ENCODE measurements at places on chromosomes 2 and 18. TPM values are rescaled to one million over a fixed set of nuclear protein-coding genes. Genes with fewer than 3 reads are reported as not detected.

GRCh38 chr2:24259316-24259715 lies 84.5 kb downstream of the FAM228A start:
- no peak for DNase-seq

Gene FER1L5
- total RNA-seq: 0.71 TPM

GRCh38 chr2:102425441-102426132 lies 2.6 kb downstream of the IL18RAP start:
- DNase-seq: no peak

Gene DOK6
- 14.1 TPM for total RNA-seq

DNA sequence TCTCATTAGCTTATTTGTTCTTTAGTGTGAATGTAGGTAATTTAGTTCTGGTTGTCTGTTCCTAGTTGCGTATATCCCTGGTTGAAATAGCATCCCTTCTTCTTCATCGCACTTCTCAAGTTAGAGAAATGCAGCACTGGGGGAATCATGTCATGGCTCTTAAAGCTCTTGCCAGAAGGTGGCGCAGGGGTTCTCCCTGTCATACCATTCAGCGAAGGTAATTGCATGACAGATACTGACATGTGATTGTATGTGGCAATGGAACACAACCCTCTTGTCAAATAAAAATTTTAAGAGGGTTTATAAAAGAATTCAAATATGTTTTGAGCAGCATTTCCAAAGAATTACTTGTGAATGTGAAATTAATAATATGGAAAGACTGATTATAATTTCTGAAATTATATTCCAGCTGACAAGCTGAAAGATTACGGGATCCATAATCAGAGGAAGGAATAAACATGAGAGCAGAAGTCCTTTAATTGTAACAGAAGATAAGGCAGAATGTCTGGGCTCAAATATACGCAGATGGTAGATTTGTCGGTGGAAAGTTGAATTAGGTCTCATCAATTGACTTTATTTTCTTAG lies 411.7 kb downstream of the DSEL start:
- DNase-seq: peak; percentile 76

Gene CXCR4
- total RNA-seq: 39.8 TPM

GRCh38 chr2:33810046-33810835 lies 211.1 kb upstream of the FAM98A start:
- no peak for DNase-seq

Gene NOL4
- total RNA-seq: 0.58 TPM

Gene EML6
- 0.89 TPM for total RNA-seq

- DNase-seq: no peak
Observed at GRCh38 chr2:59713577-59713976, 839.9 kb downstream of the BCL11A start.

GRCh38 chr2:172103471-172104272 lies 972 bp upstream of the DLX2 start:
- DNase-seq: peak; percentile 91

- no peak for DNase-seq
Observed at GRCh38 chr2:68716604-68717304, 17.9 kb upstream of the ARHGAP25 start.

- no peak for DNase-seq
Observed at GRCh38 chr18:75130591-75131328, 78.2 kb downstream of the PTGR3 start.

DNA sequence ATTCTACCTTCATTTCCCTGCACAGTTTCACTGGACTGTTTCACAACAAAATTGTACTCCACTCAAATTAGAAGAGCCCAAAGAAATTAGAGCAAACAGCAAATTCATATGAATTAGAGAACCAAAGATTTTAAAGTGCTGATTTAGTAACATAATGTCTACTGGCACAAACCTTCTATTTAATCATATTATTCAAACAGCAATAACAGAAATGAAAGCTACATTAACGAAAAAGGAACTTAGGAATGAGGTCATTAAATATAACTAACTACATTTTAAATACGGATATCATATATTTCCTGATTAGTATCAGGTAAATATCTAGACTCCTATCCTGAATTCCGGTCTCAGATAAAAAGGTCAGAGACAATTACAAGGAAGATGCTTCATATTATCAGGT lies 5.1 kb downstream of the C18orf32 start:
- no peak for DNase-seq

Gene FBLN7
- total RNA-seq: 2.3 TPM

DNA sequence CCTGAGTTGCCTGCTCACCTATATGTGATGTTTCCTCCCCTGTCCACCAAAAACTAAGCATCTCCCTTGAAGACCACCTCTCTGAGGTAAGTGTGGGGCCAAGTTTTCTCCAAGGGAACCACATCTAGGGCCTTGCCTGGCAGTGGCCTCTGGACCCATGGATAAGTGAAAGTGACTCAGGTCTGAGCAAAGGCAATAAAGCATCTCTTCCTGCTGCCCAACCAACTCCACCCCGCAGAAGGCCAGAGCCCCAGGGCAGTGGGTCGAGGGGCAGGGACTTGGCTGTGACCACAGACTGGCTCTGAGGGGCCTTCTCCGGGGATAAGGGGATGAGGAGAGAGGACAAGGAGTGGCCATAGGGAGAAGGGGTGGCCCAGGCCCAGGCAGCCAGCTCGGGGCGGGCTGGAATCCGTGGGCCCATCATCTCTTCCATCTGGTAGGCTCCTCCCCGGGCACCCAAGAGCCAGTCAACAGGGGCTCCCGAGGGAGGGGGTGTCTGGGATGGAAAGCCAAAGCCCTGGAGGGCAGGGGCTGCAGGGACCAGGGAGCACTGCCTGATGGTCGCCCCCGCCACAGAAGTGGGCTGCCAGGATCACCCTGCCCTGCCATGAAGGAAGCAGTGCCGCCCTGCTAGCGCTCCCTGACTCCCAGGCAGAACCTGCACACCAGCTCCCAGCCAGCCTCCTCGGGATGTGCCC lies 33.4 kb downstream of the EMX1 start:
- no peak for DNase-seq

DNA sequence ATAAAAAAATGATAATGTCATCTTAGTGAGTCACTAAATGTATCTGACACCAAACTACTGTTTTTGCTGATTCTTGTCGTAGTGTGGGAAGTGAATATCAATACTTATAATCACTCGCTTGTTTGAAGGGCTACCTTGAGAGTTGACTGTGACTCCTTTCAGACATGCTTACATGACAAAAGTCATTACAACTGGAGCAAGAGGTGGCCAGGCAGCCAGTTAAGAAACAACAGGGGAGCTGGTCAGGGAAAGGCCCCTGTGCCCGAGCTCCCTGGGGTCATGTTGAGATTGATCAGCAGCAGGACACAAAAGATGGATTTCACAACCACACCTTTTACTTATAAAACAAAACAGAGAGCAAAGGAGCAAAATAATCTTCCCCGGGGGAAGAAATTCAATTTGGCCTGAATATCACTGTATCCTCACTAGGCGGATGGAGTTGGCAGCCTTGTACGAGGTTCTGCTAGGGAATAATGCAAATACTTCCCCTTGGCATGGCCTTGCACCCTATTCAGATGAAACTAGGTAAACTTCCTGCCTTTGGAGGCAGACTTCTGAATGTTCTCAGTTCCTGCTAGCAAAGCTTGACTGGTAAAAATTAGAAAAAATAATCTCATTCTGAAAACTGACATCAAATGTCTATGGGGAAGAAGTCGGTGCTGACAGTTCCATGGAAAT lies 101.2 kb downstream of the DYNC1I2 start:
- no peak for DNase-seq
